AML-193 (cell line): ENCODE measurements at places on chromosomes 1 and 21.

DNA sequence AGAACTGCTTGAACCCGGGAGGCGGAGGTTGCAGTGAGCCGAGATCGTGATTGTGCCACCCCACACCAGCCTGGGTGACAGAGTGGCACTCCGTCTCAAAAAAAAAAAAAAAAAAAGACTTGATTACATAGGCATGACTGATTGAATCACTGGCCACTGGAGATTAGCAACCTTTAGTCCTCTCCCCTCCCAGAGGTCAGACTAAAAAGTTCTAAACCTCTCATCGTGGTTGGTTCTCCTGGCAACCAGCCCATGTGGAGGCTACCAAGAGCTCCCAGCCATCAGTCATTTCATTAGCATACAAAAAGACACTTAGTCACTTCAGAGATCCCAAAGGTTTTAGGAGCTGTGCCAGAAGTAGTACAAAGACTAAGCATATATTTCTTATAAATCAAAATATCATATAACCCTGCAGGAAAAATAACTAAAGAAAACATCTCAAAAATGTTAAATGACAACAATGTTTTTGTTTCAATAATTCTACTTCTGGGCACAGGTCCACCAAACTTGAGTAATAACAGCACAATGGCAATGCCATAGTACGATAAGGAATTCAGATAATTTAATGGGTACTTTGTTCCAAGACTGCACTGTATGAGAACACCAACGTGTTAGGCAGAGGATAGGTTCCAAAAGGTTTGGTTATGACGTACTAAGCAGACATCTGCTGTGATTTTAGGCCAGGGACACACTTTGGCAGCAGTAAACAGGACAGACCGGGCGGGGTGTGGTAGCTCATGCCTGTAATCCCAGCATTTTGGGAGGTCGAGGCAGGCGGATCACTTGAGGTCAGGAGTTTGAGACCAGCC lies 18.1 kb downstream of the USP48 start:
- DNase-seq, result no peak

DNA sequence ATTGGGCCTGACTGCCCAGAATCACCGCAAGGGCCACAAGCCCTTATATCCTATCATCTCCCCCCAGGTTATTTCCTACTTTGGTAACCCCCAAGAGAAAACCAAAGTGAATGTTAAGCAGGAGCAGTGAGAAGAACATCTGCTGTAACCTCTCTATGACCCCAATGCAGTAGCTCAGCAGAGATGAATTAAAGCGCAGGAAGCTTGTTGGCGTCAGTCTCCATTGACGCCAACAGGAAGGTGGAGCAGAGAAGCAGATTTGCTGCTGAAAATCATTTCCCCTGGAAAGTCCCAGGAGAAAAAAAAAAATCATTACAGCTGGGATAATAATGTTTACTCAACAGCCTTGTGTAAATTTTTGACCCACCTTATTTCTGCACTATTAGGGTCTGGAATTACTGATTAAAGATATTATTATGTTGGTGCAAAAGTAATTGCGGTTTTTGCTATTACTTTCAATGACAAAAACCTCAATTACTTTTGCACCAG lies 33.2 kb upstream of the FAM163A start:
- DNase-seq, result no peak

DNA sequence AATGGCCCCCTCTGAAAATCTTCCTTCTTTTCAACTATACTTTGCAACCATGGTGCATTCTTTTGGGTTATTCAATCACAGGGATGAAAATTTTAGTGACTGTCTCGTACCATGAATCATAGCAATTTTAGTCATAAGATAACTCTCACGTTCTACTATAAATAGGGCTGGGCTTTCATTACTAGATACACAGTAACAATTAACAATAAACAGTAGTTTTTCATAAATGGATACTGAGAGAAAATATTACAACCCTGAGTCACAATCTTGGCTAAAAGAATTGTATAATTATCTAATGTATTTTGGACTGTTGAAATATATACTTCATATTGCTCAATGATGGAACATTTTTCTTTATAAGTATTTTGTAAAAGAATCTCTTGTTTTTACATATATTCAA lies 96.1 kb downstream of the TEX35 start:
- DNase-seq, result no peak

- DNase-seq, result no peak
These were observed 220.0 kb downstream of the LRRC40 start for GRCh38 chr1:69985376-69985775.

DNA sequence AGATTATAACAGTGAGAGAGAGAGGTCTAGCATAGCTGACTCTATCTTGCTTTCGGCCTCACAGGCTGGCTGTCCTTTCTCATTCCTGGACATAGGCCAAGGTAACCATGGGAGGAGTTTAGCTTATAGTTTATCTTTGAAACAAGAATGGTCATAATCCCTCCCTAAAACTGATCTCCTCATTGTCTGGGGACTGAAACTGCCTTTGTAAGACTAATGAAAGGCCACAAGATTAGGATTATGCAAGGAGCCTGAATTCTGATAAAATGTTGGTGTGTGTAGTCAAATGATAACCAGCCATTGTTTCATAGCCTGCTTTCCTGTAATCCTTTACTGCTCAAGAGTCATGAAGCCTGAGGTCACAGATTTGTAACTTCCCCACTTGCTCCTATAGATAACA lies 131.9 kb upstream of the LYPLAL1 start:
- no peak for DNase-seq

- DNase-seq, result no peak
These were observed 1.6 kb upstream of the EGLN1 start for GRCh38 chr1:231423648-231424047.

- no peak for DNase-seq
These were observed 308.3 kb upstream of the AJAP1 start for GRCh38 chr1:4346131-4346530.

DNA sequence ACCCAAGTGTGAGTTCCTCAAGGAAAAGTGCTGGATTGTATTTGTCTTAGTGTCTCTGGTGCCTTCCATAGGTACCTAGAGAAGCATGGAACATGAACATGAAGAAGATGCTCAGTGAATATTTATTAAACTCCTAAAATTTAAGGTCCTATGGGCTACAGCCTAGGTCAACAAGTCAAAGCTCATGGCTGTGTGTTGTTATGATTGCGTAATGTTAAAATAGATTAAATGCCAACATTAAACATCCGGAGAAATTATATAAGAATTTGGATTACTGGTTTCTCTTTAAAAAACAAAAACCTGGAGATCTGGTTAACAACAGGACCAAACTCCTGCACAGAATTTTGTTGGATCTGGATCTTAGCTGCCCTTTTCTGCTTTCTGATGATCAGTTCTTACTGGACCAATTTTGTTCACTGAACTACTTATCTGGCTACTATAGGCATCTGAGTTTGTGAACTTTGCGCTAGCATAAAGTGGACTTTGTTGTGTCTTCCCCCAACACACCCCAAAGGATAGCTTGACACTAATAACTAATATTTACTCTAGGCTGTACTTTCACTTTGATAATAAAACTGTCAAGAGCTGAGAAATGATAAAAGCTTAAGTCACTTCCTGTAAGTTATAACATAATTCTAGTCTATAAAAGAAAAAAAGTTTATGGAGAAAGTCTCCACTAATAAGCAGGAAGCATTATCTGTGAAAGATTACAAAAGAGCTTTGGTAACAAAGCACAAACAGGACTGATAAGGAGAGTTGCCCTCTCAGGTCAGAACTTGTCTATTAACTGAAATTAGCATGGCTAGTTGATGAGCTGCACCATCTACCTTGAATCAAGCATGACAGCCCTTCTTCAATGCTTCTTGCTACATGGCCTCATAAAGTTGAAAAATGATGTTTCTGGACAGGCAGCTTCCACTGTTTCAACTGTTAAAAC lies 20.7 kb downstream of the F5 start:
- DNase-seq, result no peak
